NCI-H510A (cell line): ENCODE measurements at places on chromosomes 2 and 18.

DNA sequence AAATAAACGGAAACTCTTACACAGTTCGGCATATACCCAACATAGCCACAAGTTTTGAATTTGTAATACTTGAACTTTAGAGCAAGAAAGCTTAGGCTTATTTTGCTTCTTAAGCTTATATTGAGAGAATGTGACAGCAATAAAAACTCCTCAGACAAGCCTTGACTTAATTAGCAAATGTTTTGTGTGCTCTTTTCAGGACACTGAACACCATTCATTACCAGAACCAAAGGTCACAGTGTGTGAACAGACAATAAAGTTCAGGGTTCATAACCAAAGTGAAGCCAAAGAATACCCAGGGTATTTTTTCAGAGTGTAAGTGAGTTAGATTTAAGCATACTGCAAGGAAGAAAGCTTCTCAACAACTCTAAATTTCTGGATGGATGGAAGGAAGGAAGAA lies 605.8 kb downstream of the METTL4 start:
- DNase-seq: no peak

DNA sequence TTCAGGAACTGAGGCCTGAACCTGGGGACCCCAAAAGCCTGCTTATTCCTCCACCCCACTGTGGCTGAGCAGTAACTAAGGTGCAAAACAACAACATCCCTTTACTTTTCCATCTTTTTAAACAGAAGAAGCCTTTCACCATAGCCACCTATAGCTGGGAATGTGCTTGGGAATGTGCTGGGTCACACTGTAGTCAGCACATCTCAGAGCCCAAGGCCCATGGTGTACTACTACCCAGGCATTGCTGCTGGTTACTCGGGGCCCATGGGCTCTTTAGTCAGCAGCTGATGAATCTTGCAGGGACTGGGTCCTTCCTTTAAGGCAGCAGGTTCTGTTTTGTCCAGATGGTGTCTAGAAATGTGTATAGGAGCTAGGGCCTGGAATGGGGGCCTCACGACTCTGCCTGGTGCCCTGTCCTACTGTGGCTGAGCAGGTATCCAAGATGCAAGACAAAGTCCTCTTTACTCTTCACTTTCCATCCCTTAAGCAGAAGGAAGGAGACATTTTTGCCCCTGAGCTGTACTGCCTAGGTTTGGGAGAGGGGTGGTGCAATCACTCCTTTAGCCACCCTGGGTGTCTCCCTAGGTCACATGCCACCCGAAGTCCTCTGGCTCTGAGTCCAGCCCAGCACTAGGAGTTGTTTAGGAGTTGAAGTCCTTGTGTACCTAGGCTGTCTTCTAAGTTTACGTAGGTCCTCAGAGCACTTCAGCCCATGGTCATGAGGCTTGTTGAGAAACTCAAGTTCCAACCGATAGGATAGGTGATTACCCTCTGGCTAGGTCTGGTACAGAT lies 70.1 kb downstream of the OXER1 start:
- no peak for DNase-seq

DNA sequence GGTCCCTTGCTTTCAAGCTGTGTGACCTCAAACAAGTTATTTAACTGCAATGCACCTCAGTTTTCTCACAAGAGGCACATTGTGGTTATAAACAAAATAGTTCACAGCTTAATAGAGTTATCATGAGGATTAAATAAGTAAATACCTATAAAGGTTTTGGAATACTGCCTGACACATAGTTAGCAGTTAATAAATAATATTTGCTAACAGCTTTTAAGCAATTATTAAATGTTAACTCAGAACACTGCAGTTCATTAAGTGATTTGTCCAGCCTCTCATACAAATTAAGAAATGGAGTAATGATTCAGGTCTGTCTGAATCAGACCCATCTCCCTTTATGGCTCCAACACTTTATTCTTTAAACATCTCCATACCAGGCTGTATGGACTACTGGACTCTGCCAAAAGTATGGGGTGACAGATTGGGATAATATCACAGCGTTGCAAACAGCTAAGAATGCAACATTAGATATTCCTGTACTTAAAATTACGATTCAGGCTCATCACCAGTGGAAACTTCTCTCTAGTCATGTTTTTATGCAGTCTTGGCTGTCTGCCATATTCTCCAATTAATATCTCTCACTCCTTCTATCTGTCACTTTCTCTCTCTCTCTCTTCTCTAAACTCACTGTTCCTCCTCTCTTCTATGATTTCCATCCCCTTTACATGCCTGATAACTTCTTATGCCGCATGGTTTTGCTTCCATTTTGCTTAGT lies 370.6 kb upstream of the UBE2E3 start:
- DNase-seq: no peak

GRCh38 chr2:99933894-99934650 lies 208.3 kb downstream of the AFF3 start:
- DNase-seq: no peak

DNA sequence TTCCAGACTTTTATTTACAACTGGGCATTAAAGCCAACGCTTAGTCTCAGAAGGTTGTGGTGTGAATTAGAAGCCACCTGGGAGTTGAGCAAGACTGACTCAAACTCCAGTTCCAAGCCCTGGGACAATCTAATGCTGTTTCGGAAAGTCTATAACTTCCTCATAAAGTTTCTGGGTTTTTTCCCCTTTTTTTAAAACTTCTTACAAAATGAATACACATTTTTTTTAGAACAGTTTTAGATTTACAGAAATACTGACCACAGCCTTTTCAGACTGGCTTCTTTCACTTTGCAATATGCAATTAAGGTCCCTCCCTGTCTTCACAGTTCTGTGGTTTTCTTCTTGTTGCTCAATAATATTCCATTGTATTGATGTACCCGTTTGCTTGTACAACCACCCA lies 115.9 kb upstream of the TWIST2 start:
- no peak for DNase-seq

DNA sequence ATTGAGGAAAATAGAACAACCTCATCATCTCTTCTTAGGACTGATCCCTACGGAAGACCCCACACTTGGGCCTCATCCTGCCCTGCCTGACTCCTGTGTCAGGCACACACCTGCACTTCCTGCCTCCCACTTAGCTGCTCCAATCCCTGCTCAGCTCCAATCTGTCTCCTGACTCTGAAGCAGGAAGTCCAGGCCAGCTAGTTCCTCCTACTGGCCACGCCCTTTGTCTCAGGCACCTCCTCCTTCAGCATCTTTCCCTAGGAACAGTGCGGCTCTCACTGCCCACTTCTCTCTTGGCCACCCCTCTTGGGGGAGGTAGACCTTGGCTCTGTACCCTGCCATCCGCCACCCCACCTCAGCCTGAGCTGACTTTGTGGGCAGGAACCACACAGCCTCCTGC lies 135.8 kb downstream of the CELF4 start:
- no peak for DNase-seq
